ENCODE measurements at places on chromosomes 16 and 17.

- no peak for DNase-seq
These were observed 4.5 kb upstream of the PYCR1 start for GRCh38 chr17:81941484-81942166.

- no peak for DNase-seq
These were observed 223.7 kb upstream of the DYNLRB2 start for GRCh38 chr16:80317116-80317515.

DNA sequence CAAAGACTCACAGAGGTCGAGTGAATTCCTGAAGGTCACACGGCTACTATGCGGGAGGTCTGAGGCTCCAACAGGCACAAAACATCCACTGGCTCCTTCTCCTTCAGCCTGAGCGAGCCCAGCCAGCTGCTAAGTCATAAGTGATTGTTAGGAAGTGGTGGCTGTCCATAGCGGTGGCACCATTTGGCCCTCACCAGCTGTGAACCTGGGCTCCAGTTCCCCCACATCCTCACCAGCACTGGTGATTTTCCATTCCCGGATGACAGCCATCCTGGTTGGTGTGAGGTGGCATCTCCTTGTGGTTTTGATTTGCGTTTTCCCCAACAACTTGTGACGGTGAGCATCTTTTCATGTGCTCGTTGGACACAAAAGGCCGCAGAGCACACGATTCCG is 302.8 kb downstream of the FOXL1 start:
- no peak for DNase-seq

GRCh38 chr17:8459107-8459506 is 23.4 kb downstream of the NDEL1 start:
- DNase-seq, result no peak

GRCh38 chr16:23092801-23093117 is 56.5 kb downstream of the USP31 start:
- DNase-seq, result no peak

DNA sequence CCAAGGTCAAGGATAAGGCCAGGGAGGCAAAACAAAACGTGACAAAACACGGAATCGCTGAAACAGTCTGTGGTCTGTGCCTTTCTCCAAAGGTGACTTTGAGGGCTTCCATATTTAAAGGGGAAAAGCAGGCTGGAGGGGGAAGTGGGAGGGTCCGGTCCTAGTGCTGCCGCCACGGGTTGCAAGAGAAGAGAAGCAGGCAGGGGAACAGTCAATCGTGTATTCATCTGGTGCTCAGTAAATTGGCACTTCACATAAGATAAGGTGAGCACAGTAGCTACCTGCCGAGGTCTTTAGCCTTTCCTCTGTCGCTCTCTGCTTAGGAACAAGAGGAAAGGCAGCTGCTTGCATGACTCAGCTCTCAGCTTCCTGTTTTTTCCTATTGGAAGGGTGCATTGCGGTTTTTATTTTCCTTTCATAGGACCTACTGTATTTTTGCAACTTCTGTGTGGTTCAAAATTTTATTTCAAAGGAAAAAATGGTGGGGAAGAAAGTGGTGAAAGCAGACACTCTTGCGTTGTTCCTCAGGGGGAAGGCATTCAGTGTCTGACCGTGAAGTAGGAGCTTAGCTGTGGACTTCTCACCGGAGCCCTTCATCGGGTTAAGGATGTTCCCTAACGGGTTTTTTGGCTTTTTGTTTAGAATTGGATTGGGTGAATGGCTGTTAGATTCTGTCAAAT is 7.1 kb upstream of the LGALS3BP start:
- DNase-seq, result peak; percentile 53

DNA sequence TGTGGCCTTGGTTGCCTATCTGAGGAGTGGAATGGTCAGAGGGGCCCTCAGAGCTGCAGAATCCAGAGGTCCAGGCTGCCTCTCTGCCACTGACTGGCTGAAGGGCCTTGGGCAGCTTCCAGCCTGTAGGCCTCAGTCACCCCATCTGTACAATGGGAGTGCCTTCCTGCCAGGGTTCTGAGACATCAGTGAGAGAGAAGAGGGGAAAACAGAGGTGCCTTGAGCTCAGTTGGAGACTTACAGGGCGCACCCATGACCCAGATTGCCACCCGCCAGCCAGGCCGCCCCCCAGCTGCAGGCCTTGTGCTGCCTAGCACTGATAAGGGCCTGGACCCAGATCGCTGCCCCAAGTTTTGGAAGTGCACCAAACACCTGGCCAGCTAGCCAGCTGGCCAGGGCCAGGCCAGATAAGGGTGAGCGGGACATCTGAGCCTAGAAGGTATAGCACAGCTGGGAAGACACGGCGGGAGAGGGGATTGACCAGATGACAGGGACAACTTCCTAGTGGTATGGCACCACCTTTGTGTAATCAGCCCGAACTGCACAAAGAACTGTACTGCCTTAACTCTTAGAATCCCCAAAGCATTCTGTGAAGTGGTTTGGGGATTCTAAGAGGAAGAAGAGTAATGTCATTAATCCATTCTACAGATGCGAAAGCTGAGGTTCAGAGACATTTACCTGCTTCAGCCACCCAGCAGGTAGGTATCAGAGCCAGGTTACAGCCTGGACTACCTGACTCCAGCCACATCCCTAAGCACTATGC is 1.4 kb downstream of the SLC4A1 start:
- DNase-seq, result no peak

GRCh38 chr16:10622036-10622921 is 41.9 kb upstream of the EMP2 start:
- DNase-seq, result no peak

DNA sequence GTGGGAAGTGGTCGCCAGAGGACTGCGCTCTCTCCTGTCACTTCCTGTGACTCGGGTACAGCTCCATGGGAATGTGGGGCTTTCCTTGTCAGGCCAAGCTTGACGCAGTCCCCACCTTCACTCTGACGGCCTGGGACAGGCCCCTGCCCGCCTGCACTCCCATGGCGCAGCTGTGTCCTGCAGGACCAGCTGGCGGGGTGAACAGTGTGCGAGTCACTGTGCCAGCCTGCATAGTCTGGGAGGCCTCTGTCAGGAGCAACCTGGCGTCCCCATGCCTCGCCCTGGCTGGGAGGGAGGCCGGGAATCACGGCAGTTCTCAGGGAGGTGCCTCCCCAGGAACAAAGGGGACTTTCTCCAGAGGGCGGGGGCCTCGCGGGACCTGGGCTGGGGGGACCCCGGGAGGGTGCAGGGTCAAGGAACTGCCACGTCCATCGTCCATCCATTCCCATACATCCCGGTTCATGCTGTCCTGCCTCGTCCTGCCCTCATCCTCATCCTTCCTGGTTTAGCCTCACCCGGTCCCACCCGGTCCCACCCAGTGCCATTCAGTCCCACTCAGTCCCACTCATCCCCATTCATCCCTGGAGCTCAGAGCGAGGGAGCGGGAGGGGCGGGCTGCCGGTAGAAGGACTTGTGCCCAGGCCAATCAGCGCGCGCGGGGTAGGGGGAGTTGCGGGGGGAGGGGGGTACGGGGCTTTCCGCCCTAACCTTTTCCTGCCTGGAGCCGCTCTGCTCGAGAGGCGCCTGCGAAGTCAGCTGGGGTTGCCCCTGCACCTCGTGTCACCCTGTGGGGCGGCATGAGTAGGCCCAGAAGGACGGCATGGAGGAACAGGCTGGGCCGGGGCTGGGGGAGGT is 13.4 kb downstream of the FLYWCH1 start:
- DNase-seq, result peak; percentile 28

GRCh38 chr17:77208217-77208808 is 67.5 kb downstream of the SEC14L1 start:
- peak; percentile 35 for DNase-seq

DNA sequence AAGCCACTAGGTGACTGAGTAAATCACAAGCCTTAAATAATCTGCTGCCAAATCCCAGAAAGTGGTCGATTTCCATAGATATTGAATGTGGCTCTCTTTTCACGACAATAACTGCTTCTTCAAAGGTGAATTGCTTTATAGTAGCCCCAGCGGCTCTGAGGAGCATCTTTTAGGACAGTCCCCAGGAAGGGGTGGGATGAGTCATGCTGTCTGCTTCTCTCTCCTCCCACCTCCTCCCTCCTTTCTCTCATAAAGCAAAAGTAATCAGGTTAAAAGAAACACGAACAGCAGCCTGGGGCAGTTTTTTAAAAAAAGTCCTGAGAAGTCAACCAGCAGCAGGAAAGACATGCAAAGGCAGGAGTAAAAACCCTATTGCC is 1.8 kb downstream of the KIAA0513 start:
- peak; percentile 82 for DNase-seq

- DNase-seq, result no peak
These were observed at the start of gene HS3ST4 for GRCh38 chr16:25691519-25692091. TSS of gene HS3ST4 (plus strand) at chr16:25691959.

- DNase-seq, result peak; percentile 20
These were observed 948 bp downstream of the UTP18 start for GRCh38 chr17:51261024-51261963.

- peak; percentile 23 for DNase-seq
These were observed 23.7 kb downstream of the CDH1 start for GRCh38 chr16:68760671-68761275.

- DNase-seq, result no peak
These were observed at the start of gene CD300C for GRCh38 chr17:74545843-74546230. TSS of gene CD300C (minus strand) at chr17:74546115. CDS start at chr17:74545782, 333 bp downstream.

DNA sequence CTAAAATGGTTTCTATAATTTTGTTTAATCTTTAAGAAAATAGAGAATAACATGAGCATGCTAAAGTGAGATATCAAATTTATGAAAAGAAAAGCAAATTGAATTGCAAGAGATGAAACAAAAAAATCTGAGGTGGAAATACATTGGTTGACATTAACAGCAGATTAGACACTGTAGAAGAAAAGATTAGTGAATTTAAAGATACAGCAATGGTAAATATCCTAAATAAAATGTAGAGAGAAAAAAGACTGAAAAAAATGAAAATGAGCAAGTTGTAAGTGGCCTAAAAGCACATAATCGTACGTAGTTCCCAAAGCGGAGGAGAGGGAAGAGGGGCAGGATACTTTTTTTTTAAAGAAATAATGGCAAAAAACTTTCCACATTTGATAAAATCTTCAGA is 30.5 kb upstream of the ALDH3A2 start:
- no peak for DNase-seq

DNA sequence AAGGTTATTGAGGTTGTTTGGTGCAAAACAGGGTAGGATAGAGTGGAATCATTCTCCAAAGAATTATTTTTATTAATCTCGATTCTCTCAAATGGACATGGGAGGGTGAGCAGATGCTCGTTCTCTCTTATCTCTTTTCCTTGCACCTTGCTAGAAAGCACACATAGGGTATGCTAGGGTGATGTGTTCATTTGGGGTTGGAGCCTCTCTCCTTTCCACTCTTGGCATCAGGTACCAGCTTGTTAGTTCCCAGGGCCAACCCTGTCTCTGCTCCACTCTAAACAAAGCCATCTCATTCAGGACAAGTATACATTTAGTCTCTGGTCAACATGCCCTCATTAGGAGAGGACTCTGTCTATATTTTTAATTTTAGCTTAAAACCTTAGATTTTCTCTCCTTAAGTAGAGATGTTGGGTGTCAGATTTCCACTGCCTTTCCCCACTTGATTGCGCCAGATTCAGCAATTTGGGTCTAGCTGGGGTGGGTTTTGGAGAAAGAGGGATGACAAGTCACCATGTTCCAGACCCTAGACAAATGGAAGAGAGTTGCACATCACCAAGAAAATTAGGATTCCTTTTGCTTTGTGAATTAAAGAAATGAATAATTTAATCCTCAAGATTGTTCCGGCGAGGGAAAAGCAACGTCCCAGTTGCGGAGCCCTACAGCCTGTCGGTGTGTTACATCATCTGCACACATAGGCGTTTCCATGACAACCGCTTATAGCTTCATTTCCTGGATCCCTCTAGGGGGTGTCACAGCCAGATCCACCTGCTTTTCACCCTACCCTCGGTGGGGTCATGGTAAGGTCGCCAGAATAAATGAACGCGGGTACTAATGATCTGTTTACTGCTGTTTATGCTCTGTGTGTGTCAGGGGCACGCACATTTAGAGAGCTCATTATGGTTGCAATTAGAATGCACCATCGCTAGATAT is 41.6 kb downstream of the SNX11 start:
- DNase-seq, result no peak

- DNase-seq, result no peak
These were observed 37.2 kb downstream of the CDK5R1 start for GRCh38 chr17:32523827-32524552.

GRCh38 chr16:89095491-89095951 is 1.9 kb downstream of the ACSF3 start:
- DNase-seq, result no peak

- no peak for DNase-seq
These were observed 13.7 kb downstream of the METTL22 start for GRCh38 chr16:8634991-8635736.

DNA sequence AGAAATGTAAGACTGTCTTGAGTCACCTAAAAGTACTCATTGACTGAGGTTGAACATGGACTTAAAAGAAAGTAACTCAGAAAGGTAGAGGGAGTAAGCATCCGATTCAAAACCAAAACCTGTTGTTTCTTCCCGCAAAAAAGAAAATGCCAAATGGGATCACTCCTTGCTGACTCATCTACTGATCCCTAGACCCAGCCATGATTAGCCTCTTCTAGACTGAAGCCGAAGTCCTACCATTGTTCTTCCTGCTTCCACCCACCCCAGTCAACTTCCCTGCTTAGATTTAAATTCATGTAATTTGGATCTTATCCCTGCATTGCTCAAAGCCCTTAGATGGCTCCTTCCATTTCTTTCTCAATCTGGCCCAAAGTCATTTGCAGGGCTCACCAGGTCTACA is 760.5 kb upstream of the SOX9 start:
- no peak for DNase-seq

GRCh38 chr17:8697323-8697741 is 47.3 kb downstream of the CCDC42 start:
- peak; percentile 96 for DNase-seq

DNA sequence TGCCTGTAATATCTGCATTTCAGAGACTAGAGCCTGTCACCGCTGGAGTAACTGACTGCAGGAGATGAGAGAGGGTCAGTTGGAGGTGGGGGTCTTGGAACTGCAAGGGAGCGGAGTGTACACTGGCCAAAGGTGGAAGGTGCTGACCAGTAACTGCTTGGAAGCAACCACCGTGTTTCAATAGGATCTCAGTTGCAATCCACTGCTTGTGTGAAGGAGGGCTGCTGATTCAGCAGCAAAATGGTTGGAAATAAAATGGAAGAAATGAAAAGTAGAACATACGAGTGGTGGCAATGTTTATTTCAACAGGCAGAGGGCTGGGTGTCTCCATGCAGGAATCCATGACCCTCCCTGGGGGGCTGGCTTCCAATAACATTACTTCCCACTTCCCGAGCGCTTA is 2.1 kb upstream of the JPH3 start:
- DNase-seq, result no peak

- DNase-seq, result peak; percentile 72
These were observed 111.4 kb downstream of the UTP18 start for GRCh38 chr17:51371732-51372151.

DNA sequence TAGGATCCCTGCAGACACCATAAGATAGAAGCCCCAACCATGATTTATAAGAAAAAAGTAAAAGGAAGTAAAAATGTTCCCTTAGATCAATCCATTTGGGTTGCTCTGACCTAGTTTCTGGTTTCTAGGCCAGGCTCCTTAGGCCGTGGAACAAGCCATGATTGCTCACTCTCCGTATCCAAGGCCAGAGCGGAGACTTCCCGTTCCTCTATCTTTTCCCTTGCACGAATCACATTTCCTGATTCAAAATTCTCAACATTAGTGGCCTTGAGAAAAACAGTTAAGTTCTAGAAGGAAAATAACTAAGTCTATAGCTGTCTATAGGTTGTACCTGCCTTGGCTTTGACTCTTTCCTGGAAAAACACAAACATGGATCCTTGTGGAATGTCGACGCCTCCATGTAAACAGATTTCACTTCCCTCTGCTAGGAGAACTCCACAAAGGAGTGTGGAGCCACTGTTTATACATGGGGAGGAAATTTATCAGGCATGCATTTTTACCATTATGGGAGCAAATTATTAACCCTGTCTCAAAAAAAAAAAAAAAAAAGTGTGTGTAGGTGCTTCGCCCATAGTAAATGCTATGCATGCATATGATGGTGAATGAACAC is 149.6 kb downstream of the ZFHX3 start:
- no peak for DNase-seq

All from umbilical cord (tissue), 2 donors.